ENCODE measurements at places on chromosomes 16 and 17. TPM values are rescaled to one million over a fixed set of nuclear protein-coding genes. Genes with fewer than 3 reads are reported as not detected.

TERB1 gene
- not detected for total RNA-seq

CYB5D1 gene
- 18.0 TPM for total RNA-seq

CCL8 gene
- total RNA-seq, result not detected

KRT24 gene
- not detected for total RNA-seq

CDC6 gene
- 140 TPM for total RNA-seq

CCL7 gene
- total RNA-seq, result not detected

HOXB4 gene
- total RNA-seq, result not detected

KIF19 gene
- 0.36 TPM for total RNA-seq

GNGT2 gene
- total RNA-seq, result 1.4 TPM

DNA sequence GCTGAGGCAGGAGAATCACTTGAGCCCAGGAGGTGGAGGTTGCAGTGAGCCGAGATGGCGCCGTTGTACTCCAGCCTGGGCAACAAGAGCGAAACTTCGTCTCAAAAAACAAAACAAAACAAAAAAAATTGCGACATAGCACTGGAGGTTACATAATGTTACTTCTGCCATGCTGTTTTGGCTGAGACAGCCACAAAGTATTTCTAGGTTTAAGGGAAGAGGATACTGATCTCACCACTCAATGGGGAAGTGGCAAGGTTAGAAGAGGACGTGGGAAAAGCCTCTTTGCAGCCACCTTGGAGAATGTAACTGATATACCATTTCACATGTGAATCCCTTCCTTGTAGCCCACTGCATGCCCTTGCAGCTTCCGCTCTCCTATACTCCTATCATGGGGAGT, 131.2 kb upstream of the NLRP1 start:
- no peak for DNase-seq

GRCh38 chr16:11583166-11583565, 3.6 kb downstream of the LITAF start:
- no peak for DNase-seq

GRCh38 chr16:15509051-15509592, 74.7 kb downstream of the BMERB1 start:
- no peak for DNase-seq

DNA sequence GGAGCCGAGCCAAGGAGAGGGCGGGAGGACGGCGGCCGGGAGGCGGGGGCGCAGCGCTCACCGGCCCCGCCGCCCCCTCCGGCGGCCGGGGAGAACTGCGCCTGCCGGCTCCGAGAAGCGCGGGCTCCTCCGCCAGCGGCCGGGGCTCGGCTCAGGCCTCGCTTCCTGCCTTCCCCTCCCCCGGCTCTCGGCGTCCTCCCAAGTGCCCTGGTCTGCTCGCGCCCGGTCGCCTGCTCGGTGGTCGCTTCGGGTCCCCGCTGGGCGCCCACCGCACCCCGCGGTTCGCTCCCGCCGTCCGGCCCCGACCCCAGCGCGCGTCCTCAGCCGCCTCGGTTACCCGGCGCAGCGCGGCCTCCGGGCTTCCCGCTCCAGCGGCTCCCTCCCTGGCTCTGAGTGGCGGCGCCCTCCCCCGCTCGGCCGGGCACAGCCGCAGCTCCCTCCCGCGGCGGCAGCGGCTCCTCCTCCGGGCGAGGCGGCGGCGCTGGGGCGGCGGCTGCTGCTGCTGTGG, 313 bp downstream of the UBTF start:
- peak; percentile 75 for DNase-seq

- DNase-seq, result no peak
Observed at GRCh38 chr17:46960152-46960551, 18.9 kb downstream of the RPRML start.

DNA sequence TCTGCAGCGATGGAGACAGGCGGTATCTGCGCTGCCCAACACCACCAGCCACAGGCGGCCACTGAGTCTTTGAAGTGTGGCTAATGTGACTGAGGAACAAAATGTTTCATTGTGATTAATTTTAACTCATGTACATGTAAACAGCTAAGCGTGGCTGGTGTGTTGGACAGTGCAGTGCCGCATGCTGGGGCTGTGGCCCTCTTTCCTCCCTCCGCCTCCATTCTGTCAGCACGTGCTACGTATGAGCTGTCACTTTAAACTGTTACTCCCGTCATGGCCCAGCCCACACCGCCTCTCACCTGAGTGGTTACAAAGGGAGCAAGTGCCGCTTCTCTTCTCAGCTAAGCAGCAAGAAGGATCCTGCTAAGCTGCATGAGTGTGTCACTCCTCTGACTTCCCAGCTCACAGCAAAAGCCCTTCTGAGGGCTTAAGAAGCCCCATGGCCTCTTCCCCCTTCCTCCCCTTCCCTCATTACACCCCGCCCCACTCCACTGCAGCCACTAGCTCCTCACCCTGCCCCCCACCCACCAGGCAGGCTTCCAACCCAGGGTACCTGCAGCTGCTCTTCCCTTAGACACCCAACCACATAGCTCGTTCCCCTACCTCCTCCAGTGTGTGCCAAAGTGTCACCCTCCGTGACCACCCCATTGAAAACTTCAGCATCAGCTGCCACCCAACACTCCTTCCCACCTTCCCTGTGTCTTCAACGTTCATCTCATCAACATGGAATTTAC, 15.0 kb downstream of the HASPIN start:
- DNase-seq, result no peak

DNA sequence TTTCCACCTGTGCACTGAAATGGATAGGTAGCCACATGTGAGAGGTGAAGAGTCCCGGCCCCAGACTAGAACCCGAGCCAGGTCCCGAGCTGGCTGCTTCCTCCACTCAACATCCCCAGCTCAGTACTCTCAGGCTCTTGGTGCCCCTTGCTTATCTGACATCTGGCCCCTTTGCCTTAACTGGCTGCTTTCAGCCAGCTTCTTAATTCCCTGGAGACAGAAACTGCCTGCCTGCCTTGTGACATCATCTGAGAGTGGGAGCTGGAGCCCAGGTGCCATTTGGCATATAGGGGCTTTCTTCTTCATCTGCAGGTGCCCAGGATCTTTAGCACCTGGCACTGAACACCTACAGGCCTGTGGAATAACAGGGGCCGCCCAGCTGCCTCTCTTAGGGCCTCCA, 8.9 kb downstream of the CHAD start:
- DNase-seq, result no peak

DNA sequence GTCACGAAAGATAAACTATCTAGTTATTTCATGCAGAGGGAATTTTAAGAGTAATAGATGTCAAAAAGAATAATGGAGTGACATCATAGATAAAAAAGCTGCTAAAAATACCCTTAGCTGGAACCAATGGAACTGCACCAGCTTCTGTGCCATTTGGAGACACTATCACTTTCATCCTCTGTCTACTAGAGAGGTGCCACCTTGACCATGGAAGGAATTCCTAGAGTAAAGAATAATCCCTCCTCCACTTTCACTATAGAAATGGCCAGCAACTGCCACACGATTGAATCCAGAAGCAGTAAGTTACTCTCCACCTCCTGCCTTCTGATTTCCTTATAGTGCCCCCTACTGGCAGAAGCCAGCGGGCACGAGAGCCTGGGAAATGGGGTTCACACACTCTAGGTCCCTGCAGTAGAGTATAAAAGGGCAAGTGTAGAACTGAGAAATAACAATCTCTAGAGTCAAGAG, 2.8 kb upstream of the ALDH3A2 start:
- no peak for DNase-seq

GRCh38 chr17:80068301-80069222, 32.1 kb downstream of the CCDC40 start:
- no peak for DNase-seq

DNA sequence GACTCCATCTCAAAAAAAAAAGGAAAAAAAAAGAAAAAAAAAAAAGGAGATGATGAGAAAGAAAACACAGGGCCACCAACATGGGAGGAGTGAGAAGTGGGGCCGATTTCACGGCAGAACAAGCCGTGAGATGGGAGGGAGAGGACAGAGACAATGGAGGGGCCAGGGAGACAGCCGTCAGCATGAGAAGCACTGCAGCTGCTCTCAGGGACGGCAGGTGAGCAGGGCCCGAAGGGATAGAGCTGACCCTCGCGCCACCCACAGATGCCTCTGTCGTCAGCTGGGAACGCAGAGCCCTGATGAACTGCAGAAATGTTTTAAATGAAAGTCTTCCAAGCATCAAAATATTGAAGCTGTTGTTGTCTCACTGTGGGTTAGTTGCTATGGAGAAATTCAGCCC, 20.3 kb downstream of the PITPNM3 start:
- DNase-seq, result no peak

GRCh38 chr16:74774223-74775139, at the start of gene FA2H:
Gene FA2H (minus strand): TSS chr16:74774820. CDS start chr16:74774755, 65 bp downstream.
- peak; percentile 58 for DNase-seq

DNA sequence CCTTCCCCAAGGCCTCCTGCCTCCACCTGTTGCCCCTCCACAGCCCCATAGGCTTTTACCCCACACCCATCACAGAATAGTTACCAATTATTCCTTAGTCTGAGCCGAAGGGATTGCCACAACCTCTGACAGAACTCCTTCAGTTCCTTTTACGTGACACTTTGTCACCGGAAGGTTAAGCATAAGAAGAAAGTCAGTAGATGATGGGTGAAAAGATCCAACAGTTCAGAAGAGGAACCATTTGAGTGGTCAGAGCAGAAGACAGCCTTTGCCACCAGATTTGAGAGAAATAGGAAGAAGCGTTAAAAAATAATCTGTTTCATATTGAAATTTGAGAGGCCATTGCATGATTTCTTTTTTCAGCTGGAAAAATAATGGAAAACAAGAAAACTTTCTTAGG, 1.2 kb downstream of the SRR start:
- no peak for DNase-seq

- no peak for DNase-seq
Observed at GRCh38 chr17:30323895-30324319, 9.9 kb downstream of the TMIGD1 start.

Measured in H1 (cell line).